ENCODE measurements at places on chromosomes 11 and 22.

DNA sequence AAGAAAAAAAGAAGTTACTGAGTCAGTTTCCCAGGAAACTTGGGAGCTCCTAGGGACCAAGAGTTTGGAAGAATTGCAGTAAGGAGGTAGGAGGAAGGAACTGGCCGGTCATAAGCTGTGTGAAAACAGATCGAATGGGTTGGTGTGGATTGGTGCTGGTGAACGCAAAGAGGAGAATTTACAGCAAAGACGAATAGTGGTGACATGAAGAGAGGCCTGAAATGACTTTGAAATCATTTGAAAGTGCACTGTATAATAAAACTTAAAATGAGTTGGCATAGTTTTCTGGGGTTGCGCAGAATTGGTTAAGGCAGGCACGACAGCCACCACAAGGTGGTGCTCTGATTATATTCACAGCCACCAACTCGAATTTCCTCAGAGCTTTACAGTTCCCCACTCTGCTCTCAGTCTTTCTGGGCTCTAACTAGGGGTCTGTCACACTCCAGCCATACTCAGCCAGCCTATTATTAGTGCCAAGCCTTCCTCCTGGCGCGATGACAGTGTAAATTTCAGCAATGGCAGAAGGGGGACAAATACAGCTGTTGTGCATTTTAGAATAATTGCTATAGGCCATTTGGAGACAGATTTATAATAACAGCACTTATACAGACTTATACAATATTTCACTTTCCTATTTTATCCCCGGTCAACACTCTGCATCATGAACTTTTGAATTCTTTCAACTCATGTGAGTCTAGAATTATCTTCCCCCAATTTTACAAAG, 8.3 kb upstream of the HTR3B start:
- no peak for DNase-seq

GRCh38 chr11:121552154-121552553, 99.4 kb upstream of the SORL1-AS1 start:
- no peak for DNase-seq

GRCh38 chr11:113991170-113991569, 16.3 kb downstream of the HTR3A start:
- peak; percentile 32 for DNase-seq

- no peak for DNase-seq
Measured at GRCh38 chr11:12235553-12235946, 125.2 kb downstream of the MICAL2 start.

DNA sequence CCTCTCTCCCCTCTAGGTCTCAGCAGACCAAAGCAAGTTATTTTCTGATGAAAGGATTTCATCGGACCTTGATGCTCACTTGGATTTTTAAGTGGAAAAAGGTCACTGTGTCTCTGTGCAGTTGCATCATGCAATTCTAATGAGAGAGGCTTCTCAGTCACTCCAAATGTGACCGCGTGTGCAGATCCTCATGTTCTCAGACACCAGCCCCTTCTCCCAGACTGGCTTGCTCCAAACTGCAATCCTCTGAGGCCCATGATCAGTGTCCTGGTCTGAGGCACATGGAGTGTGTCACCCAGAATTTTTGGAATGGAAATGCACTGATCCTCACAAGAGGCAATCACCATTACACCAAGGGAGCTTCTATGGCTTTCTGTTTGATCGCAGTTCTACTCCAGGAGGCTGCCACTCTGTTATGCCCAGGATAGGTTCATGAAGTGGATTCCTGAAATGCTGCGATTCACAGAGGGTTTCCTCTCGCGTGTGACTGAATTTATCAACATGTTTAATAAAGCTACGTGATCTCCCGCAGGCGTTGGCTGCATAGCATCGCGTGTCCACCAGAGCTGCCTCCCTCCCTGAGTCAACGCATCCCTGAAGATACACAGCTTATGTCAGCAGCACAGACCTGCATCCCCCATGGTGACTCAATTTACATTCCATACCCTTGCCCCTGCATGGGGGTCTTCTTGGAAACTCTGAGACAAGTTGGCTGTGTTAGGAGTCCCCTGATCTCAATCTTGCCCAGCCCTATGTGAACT, 544.6 kb upstream of the B3GAT1 start:
- no peak for DNase-seq

- no peak for DNase-seq
Measured at GRCh38 chr11:124791626-124792341, 8.4 kb downstream of the MSANTD2 start.

DNA sequence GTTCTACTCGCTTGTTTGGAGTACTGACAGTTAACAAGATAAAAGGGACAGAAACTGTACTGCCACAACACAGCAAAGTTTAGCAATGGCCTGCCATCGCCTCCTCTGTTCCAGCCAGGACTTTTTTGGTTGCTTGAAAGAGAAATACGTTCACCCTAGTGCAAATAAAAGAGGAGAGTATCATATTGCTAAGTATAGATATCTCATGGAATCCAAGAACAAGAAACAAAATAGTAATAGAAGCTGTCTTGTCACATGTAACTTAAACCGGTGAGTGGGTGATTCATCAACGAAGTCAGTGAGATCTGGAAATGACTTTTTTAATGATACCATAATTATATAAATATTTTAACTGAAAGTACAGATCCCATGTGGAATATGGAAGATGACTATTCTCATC, 35.4 kb downstream of the SLC1A2 start:
- DNase-seq: no peak

DNA sequence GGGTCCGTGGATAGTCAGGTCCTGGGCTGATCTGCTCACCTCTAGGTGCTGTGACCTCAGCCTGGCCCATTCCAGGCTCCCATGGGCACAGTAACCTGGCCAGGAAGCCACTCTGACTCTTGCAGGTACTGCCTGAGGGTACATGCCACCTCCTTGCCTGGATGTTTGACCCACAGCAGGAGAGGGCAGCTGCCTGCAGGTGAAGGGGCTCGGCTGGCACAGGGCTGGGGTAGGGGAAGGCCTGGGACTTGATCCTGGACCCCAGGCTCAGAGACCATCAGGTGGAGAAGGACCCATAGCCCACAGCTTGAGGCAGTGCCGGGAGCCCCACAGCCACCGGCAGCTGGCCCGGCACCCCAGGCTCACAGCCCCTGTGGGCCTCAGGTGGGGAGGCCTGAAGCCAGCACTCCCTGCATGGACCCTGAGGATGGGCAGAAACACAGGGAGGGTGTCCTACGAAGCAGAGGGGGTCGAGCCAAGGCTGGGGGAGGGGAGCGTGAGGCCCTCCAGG, 2.7 kb downstream of the LRRC56 start:
- DNase-seq: no peak

DNA sequence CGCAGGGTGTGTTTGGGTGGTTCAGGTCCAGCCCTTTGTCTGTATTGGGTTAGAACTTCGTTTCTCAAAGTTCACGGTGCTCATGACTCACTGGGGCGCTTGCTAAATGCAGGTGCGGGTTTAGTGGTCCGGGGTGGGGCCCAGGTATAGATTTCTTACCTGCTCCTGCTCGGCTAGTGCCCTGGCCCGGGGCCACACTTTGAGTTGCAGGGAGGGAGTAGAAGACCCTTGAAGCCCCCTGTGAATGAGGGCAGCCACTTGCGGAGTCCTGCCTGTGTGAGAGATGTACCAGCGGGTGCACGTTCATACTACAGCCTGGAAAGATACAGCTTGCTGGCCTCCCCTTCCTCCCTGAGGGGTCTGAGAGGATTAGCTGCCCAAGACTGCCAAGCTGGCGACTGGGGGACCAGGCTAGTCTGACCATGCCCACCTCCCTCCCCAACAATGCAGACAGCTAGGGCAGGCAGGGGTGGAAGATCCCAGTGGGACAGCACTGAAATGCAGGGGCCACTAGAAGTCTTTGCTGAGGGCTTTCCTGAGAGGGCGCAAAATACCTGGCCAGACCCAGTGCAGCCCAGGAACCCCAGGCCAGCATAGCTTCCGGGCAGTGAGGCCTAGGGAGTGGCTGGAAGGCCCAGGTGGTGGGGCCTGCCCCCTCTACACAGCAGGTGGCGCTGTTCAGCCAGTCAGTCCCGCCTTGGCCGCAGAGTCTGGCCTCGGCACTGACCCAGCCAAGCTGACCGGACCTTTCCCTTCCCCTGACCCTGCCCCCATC, 5.1 kb upstream of the MYRF start:
- DNase-seq: peak; percentile 69

DNA sequence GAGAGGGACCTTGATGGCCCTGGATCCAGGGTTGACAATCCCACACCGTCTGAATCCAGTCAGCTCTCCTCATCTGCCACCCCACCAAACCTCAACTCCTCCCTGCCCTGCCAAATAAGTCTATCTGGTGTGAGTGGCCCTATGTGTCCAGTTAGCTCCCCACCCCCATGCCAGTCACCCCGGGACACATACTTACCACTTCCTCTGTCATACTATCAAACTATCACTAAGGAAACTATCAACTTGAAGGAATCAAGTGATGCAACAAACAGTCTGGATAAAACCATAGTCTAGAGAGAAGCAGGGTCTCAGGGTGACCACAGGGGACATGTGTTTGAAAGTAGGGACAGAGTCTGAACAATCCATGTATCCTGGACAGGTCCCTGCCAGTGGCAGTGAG, 13.2 kb upstream of the CSF2RB start:
- no peak for DNase-seq

GRCh38 chr11:86781546-86781945, 18.8 kb upstream of the PRSS23 start:
- no peak for DNase-seq

DNA sequence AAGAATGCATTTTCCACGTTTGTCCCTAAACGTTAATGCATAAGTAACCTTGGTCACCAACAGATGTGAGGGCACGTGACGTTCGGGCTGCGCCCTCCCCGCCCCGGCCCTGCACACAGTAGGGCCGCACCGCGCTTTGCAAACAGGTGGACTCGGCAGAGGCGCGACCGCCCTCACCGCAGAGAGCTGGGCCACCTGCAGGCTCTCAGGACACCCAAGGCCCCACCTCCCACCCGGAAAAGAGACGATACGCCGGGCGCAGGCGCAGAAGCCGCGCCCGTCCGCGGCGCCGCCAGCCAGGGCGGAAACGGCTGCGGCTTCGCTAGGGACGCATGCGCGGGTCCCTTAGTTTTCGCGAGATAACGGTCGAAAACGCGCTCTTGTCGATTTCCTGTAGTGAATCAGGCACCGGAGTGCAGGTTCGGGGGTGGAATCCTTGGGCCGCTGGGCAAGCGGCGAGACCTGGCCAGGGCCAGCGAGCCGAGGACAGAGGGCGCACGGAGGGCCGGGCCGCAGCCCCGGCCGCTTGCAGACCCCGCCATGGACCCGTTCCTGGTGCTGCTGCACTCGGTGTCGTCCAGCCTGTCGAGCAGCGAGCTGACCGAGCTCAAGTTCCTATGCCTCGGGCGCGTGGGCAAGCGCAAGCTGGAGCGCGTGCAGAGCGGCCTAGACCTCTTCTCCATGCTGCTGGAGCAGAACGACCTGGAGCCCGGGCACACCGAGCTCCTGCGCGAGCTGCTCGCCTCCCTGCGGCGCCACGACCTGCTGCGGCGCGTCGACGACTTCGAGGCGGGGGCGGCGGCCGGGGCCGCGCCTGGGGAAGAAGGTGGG, at the start of gene FADD:
Gene FADD, plus strand, starts transcription at position 377 of the 831 bp plus-strand sequence. Its CDS starts 164 bp downstream, at position 541.
- peak; percentile 88 for DNase-seq

GRCh38 chr11:33885338-33886005, 6.4 kb downstream of the LMO2 start:
- no peak for DNase-seq

DNA sequence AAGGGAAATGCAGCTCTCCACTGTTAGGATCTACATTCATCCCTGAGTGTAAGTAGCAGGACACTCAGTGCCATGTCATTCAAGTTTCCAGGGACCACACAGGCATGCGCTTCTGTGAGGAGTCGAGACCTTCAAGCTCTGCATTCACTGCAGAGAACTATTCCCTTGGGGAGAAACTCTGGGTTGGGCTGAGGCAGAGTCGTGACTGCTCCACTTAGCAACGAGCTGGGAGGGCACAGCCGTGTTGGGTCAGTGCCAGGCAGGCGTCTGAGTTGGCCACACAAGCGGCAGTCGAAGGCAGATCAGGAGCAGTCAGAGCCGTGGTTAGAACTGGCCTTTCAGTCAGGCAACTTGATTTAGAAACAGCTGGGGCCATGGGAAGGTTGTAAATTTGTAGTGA, 14.7 kb downstream of the MPEG1 start:
- DNase-seq: peak; percentile 77

- DNase-seq: no peak
Measured at GRCh38 chr22:48118654-48119053, 1356.2 kb downstream of the TBC1D22A start.

GRCh38 chr11:22432291-22433093, 94.3 kb downstream of the SLC17A6 start:
- no peak for DNase-seq

DNA sequence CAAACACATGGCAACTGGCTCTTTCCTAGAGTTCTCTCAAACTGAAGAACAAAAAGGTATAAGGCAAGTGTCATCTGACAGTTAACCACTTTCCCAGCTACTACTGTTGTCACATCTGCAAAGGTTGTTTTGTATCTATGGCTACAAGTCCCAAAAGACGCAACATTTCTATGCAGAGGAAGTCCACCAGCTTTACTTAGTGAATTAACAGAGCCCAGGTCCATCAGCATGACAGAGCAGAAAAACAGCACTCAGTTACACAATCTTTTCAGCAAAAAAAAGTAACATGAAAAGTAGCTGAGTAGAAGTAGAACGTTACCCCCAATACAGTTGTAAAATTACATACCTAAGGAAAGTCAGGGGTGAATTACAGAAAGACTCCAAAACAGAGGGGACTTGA, 12.1 kb downstream of the CPSF7 start:
- no peak for DNase-seq

DNA sequence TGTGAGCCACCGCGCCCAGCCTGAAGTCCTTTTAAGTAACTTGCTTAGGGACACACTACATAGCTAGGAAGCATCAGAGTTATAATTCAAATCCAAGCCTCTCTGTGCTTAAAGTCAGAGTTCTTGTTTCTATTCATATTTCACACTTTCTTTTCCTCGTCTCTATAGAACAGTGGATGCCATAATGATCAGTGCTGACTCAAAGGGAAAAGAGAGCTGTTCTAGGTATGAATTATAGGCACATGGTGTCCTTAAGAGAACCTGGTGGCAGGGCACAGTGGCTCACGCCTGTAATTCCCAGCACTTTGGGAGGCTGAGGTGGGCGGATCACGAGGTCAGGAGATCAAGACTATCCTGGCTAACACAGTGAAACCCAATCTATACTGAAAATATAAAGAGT, 400.2 kb upstream of the DDI1 start:
- DNase-seq: no peak

DNA sequence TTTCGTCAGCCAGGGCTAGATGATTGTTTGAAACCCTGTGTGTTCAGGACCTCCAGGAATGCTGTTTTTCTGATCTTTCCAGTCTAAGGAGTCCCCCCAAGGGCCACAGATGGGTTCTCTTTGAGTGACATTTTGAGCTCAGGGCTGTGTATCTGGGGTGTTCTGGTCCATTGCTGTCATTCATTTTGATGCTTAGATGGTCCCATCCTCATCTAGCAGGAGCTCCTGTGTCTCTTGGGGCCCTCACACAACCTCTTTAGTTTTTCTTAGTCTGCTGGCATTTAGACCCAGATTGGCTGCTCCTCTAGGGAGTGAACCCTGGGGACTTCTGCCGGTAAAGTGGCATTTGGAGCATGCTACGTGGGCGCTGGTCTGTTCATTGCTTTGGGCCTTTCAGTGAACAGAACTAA, 39.1 kb downstream of the MED15 start:
- no peak for DNase-seq

Data from COLO829 (cell line).